ENCODE measurements at places on chromosomes 3 and 15.
A peak's percentile ranks its signal among the peaks of the same experiment; 100 is the strongest.

GRCh38 chr15:48695088-48695826 lies 49.7 kb upstream of the FBN1 start:
- no peak for DNase-seq

GRCh38 chr15:76150513-76150912 lies 90.7 kb downstream of the TMEM266 start:
- no peak for DNase-seq

- peak; percentile 18 for DNase-seq
Observed at GRCh38 chr3:153768561-153769469, 352.4 kb upstream of the ARHGEF26 start.

GRCh38 chr15:94015324-94015723 lies 216.0 kb upstream of the MCTP2 start:
- DNase-seq, result no peak

DNA sequence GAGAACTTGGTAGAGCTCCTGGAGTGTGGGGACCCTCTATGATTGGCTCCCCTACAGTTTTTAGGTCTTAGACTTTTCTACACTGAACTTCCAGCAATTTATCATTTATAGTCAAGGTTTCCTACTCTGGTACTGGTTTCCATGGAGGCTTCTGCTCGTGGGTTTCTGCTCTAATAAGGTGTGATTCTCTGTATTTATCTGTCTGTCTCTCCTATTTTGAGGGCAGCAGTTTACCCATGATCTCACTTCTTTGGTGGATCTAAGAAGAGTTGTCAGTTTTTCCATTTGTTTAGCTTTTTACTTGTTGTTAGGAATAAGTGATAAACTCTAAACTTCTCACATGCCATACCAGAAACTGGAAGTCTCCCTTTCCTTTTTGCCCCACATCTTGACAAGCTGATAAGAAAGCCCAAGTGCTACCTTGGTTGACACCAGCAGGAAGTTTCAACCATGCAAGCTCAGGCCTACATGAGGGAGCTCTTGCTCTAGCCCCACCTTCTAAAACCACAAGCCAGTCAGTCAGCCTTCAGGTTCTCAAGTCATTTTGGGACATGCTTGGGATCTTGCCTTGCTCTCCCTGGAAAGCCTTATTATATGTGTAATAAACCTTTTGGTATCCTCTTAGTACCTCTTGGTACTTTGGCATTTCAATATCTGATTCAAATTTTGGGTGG lies 10.0 kb downstream of the TIMMDC1 start:
- DNase-seq, result no peak

DNA sequence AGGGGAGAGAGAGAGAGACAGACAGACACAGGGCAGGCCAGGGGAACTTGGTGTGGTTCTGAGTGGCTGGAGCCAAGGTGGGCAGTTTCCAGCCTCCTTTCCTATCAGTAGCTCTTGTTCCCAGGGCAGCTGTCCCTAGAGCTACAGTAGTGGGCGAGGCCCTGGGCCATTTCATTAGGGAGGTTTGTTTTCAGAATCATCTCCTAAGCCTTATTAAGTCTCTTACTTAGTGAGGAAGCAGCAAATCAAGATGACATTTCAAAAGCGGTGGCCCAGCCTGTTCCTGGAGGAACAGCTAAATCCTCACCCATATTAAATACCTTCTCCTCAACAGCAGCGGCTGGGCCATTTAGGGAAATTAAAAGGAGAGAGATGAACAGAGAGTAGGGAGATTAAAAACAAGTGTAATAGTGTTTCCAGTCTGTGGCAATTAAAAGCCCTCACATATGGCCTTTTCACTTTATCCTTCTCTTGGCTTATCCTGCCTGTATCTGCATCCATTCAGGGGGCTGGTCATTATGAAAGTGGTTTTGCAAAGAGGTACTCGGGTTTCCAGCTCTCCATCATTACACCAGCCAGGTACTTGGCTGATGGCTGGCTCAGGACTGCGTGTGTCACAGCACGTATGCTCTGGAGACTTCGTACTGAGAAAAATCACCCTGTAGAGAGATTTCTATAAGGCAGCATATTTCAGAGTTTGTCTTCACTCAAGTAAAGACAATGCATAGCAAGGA lies 91.9 kb upstream of the PRR23C start:
- no peak for DNase-seq

DNA sequence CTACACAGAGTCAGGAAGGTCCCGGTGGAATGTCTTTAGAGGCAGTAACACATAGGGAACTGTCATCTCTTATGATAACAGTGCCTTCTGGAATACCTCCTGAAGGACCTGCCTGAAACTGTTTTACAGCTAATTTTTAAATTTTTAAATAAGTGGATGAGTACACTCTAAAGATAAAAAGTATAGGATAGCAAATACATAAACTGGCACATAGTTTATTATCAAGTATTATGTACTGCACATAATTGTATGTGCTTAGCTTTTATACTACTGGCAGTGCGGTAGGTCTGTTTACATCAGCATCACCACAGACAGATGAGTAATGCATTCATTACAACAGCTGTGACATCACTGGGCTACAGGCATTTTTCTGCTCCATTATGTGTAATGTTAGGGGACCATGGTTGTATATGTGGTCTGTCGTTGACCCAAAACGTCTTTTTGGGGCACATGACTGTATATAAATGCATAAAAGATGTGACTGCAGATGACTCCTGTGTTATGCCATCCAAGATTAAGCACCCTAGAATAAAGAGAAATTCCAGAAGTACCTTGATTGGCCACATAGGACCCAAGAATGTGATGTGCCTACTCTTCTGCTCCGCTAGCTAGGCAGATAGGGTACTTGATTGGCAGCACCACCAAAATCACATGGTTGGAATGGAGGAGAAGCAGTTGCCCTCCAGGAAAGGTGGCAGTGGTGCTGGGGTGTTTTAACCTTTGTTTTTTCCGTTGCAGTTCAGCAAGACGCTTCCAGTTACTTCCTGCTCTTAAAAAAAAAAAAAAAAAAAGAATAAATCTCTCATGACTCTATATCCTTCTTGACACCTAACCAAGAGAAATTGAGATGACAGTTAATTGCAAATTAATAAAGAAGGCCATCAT lies 3.3 kb downstream of the VPS8 start:
- no peak for DNase-seq

GRCh38 chr3:12591997-12592715 lies 35.3 kb downstream of the MKRN2 start:
- DNase-seq, result no peak

DNA sequence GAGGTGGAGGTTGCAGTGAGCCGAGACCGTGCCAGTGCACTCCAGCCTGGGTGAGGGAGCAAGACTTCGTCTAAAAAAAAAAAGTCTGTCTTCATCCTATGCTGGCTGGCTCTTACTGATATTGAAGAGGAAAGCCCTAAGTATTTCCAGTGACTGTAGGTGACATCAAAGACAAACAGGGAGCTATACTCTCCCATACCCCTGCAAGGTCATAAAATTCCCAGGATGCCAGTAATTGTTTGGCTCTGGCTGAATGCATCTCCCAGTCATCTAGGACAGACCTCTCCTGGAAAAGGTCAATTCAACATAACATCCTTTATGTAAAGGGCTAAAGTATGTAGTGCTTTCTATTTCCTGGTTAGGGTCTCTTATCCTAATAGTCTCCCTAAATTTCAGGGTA lies 8.0 kb downstream of the ZBBX start:
- no peak for DNase-seq

GRCh38 chr3:183377307-183377959 lies 51.0 kb downstream of the MCF2L2 start:
- no peak for DNase-seq

- no peak for DNase-seq
Observed at GRCh38 chr15:86645925-86646500, 566.3 kb downstream of the AGBL1 start.

DNA sequence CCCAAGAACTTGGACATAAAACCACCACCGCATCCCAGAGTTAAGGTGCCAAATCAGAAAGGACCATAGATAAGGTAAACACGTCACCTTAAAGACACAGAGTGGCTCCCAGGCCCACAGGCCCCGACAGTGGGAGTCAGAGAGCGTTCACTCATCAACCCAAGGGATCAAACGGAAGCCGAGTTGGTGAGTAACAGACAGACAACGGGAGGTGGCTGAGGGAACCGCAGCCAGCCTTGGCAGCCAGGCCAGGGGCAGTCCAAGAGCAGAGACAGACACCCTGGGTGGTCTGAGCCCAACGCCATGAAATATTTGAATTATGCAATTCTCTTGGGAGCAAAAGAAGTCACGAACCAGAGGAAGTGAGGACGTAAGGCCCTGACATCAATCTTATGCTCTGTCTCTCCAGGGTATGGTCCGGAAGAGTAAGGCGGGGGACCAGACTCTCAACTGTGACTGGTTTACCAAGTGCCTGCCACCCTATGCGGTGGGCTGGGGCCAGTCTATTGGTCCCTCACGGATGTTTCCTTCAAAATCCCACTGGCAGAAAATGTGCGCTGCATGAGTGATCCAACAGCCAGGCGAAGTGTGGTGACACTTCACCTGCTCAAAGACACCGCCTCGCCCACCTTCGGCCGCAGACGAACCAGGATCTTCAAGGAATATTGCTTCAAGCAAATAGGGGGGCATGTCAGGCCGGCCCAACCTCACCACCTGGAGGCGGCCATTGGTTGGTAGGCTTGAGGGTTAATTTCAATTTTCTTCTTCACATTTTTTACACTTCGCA lies 34.3 kb downstream of the TMEM44 start:
- no peak for DNase-seq

DNA sequence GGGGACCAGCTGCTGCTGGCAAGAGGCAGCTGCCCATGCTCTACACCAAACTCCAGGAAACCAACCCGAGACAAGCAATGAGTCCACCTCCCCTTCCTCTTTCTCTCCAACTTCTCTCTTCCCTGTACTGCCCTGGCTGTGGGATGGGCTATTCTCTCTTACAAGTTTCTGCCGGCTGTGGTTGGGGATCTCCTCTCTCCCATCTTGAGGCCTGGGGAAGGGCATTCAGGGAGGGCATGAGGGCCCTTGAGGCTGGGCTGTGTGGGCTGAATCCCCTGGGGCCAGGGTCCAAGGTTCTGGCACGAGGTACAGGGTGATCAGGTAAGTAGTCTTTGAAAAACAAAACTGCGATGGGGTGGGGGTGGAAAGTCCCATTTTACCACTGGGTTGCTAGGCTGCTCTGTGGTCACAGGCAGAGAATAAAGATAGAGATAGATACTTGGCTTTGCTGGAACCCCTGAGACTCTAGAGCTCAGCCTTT lies 32.3 kb upstream of the CTSH start:
- DNase-seq, result no peak

DNA sequence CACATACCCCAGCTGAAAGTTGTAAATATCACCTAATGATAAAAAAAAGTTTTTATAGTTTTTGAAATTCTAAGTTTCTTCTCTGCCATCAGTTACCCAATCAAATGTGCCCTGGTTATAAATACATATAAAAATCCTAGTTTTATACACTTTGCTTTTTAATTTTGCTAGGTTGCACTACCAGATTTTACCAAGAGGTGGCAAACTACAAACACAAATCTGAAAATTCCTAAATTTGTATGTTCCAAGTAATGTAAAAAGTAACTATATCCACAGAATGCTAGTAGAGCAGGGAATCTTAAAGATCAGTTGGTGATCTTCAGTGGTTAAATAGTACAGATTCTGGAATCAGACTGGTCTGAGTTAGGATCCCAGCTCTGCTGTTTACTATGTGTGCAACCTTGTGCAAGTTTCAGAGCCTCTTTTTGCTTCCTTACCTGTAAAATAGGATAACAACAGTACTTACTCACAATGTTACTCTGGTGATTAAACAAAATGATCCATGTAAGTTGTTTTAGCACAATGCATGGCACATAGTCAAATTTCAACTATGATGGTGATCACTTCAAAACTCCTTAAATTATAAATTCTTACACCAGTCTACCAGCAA lies 11.0 kb downstream of the TRPM7 start:
- no peak for DNase-seq

GRCh38 chr15:42062284-42062806 lies 32.0 kb downstream of the PLA2G4D start:
- DNase-seq, result no peak

DNA sequence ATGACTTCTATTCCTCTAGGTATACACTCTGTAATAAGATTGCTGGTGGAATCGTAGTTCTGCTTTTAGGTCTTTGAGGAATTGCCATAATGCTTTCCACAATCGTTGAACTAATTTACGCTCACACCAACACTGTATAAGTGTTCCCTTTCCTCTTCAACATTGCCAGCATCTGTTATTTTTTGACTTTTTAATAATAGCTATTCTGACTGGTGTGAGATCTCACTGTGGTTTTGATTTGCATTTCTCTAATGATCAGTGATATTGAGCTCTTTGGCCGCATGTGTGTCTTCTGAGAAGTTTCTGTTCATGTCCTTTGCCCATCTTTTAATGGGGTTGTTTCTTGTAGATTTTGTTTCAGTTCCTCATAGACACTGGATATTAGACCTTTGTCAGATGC lies 12.8 kb downstream of the NXPE3 start:
- no peak for DNase-seq

DNA sequence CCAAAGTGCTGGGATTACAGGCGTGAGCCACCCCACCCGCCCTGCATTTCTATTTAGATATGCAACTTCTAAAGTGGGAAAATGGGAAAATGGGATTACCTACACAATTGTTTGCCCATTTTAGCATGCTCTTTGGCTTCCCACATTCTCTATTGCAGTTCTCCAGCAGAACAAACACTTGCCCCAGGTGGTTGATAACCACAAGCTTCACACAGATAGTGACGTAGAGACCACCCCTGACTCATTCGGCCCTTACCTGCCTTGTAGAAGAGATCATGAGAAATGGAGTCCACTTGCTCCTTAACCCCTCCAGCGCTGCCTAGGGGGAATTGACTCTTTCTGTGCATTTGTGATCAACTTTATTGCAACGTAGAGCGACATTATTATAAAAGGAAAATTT lies 83.2 kb upstream of the RAP2B start:
- DNase-seq, result no peak

GRCh38 chr3:14484741-14485140 lies 55.4 kb downstream of the GRIP2 start:
- DNase-seq, result no peak

GRCh38 chr3:154684021-154684420 lies 254.0 kb upstream of the GPR149 start:
- no peak for DNase-seq

DNA sequence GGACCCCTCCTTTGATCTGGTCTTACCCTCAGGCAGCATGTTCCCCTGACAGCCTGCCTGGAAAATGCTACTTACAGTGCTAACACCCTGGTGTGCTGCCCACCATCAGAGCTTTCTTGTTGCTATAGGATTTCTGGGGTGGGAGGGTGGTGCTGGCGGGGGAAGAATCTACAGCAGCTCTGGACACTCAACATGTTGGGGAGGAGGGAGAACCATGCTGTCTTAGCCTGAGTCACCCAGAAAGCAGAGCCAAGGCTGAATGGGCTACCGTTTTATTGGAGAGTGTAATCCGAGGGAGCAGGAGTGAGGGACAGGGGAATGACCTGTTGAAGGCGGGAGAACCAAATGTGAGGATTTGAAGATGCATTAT lies 45.6 kb downstream of the MFSD1 start:
- no peak for DNase-seq

All from activated CD4-positive, CD25-positive, alpha-beta regulatory T cell treated with anti-CD3 and anti-CD28 coated beads, Interleukin-2, amount 50 U/mL, for 16 hours (primary cell).